Ureter (tissue), 1 donor: ENCODE measurements at places on chromosomes 5 and 9.
A peak's percentile ranks its signal among the peaks of the same experiment; 100 is the strongest.

GRCh38 chr5:65481635-65482295 is at the start of gene ADAMTS6:
Gene ADAMTS6, minus strand, starts transcription at chr5:65481920. Its CDS starts 8,247 bp downstream, at chr5:65473673.
- peak; percentile 91 for DNase-seq

GRCh38 chr5:38921174-38921573 is 75.4 kb downstream of the OSMR start:
- DNase-seq: no peak

DNA sequence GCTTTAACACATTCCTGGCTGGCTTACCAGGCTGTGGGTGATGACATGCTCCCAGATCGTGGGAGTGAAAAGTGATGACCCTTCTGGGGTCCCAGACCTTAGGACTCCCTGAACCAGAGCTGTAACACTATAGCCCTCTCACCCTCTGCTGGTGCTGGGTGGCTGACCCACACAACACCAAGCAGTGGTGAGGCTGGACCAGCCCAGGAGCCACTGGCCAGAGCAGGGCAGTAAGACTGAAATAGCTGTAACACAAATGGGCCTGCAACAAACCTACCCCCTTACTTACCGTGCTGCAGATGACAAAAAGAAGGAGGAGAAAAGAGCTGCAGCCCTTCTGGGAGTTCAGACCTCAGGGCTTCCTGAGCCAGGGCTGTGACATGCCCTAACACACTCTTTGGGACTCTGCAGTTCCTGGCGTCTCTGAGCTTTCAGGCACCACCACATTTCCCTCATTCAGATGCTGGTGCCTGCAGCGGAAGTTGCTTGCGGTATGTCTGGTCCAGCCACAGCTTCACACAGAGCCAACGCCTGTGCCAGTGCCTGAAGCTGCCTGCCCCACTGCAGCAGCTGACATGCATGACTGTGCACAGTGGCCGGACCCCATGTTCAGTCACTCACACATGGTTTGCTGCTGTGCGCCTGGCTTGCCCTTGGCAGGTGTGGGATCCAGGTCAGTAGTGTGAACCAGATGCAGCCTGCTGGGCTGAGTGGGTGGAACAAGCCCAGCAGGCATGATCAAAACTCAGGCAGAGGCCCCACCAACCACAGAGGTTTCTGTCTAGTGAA is 1247.4 kb downstream of the EFNA5 start:
- no peak for DNase-seq

- DNase-seq: no peak
Observed at GRCh38 chr9:111627260-111627963, 3.7 kb upstream of the DNAJC25 start.

- no peak for DNase-seq
Observed at GRCh38 chr5:125612776-125613175, 810.4 kb upstream of the GRAMD2B start.

- no peak for DNase-seq
Observed at GRCh38 chr9:19138084-19138483, 10.8 kb upstream of the PLIN2 start.

GRCh38 chr5:135456238-135457099 is 4.3 kb upstream of the TIFAB start:
- DNase-seq: no peak

- no peak for DNase-seq
Observed at GRCh38 chr5:52827815-52828214, 40.1 kb downstream of the ITGA1 start.

DNA sequence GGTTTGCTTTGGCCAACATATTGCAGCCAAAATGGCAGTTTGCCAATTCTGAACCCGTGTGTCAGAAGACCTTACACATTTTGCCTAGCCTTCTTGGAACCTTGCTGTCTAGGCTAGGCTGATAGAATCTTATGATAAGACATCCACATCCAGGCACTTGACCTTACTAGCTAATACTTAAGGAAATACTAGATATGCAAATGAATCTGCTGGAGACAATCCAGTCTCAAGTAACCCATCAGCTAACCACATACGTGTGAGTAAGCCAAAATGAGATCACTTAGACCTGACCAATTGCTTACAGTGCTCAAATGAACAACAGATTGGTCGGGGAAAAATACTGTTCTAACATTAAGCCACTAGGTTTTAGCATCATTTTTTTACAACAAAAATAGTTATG is 1504.6 kb upstream of the CDH9 start:
- no peak for DNase-seq

GRCh38 chr5:11214864-11215644 is 454.0 kb upstream of the DAP start:
- DNase-seq: no peak

- DNase-seq: no peak
Observed at GRCh38 chr9:6105738-6106137, 90.3 kb upstream of the RANBP6 start.

- peak; percentile 58 for DNase-seq
Observed at GRCh38 chr5:140108093-140109017, 5.6 kb upstream of the PURA start.

DNA sequence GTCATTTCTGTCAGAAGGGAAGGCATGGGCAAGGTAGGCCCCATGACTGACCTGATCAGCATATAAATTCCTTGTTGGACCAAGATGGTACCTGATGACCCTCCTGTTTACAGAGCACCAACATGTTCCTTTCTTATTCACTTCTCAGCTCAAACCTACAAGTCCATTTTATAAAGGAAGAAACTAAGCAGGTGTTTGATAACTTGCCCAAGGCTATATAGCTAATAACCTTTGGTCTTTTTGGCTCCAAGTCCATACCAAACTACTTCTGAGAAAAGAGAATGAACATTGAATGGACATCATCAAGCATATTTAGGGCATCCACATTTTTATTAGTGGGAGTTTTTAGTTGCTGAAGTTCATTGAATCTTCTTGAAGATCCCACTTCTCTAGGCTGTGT is 125.2 kb downstream of the GALNT10 start:
- DNase-seq: no peak

GRCh38 chr5:41212935-41213334 is 397 bp downstream of the C6 start:
- DNase-seq: no peak

- DNase-seq: peak; percentile 34
Observed at GRCh38 chr5:6759401-6759800, 46.2 kb downstream of the TENT4A start.

DNA sequence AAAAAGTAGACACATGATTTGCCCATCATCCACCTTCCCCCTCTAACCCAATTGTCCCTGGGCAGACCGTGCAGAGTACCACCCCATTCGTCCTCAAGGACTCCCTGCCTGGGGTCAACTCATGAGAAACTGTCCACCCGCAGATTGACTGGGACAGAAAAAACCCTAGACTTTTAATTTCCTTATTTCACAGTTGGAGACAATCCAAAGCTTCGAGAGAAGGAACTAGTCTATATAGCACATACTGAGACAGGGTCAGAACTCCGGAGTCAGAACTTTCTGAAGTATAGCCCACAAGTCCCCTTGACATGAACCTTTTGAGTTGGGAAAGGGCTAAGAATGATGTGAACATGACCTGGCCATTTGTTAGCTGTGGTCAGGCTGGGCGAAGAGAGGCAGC is 7.5 kb upstream of the GPX3 start:
- no peak for DNase-seq

DNA sequence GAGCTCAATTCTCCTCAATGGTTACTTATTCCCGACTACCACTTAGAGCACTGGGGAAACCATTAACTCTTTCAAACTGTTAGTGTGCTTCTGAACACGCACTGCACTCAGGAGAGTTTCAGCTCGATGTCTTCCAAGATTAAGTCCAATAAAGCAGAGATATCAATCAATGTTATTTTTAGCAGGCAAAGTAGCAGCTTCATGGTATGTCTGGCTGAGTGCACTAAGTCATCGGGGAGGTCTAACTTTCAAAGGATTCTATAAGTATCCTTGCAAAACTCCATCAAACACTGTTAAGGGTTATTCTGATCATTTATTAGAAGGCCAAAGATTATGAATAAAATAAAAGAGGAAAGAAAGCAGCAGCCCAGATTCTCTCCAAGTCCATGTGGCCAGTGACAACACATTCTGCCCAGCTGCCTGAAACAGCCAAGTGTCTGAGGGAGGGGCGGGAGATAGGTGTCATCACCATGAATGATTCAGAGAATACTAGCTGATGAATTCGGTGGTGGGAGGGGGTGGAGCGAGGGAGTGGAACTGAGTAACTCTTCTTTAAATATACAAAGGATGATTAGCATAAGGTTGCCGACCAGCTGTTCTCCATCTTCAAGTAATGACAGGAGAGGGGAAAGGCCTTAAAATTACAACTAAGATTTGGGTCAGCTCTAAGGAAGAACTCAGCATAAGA is 21.3 kb downstream of the NREP start:
- no peak for DNase-seq

DNA sequence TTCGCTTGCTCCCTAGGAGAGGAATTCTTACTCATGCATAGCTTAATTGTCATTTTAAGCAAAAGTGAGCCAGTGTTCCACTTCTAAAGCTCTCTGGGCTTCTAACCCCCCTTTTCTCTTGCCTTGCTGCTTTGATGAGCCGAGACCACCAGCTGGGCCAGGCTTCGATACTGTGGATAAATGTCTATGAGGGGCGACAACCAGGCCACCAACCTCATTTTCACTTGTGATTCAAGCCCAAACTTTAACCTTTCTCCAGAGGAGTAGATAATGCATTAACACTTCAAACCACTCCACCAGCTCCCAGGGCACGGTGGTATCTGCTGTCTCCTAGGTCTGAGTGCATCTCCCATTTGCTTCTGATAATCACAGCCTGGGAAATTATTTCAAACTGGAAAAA is 205.6 kb downstream of the PSAT1 start:
- DNase-seq: no peak

GRCh38 chr9:80615964-80616363 is 1044.2 kb downstream of the TLE4 start:
- no peak for DNase-seq

DNA sequence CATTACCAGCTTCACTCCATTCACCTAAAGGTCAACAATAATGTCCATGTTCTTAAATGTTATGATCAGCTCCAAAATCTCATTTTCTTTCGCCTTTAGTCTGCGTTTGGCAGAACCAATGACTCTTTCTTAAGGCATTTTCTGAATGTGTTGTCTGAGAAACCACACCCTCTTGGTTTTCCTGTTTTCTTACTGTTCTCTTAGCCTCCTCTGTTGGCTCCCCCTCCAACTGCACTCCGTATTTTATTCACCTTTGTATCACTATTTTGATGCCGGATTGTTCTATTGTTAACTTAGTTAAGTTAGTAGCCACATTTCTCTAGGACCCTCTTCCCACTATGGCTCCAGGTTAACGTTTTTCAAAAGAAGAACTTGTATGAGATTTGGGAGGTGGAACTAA is 185.6 kb downstream of the DMAC1 start:
- DNase-seq: no peak

- DNase-seq: no peak
Observed at GRCh38 chr9:120348951-120349429, 231.0 kb downstream of the CDK5RAP2 start.

- no peak for DNase-seq
Observed at GRCh38 chr5:61820836-61821235, 485.2 kb upstream of the KIF2A start.

- no peak for DNase-seq
Observed at GRCh38 chr5:141846031-141846430, 32.2 kb downstream of the PCDH1 start.

GRCh38 chr9:2771087-2771486 is 53.8 kb downstream of the KCNV2 start:
- no peak for DNase-seq

DNA sequence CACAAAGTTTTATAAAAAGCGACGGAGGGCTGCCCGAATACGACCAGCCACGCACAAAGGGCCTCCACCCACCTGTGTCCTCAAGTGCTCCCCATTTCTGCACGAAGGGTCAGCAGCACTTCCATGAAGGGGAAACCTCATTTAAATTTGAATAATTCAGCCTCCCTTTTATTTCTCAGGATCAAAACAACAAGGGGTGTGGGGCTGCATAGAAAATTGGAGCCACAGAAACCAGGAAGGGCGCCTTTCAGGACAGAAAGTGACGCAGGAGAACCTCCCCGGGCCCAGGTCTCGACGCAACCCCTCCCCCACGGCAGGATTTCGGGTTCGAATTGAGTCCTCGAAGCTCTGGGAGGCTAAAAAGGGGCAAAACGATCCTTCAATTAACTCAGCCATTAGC is 2.1 kb downstream of the NRARP start:
- DNase-seq: no peak

- peak; percentile 50 for DNase-seq
Observed at GRCh38 chr9:2727966-2728613, 10.8 kb downstream of the KCNV2 start.

DNA sequence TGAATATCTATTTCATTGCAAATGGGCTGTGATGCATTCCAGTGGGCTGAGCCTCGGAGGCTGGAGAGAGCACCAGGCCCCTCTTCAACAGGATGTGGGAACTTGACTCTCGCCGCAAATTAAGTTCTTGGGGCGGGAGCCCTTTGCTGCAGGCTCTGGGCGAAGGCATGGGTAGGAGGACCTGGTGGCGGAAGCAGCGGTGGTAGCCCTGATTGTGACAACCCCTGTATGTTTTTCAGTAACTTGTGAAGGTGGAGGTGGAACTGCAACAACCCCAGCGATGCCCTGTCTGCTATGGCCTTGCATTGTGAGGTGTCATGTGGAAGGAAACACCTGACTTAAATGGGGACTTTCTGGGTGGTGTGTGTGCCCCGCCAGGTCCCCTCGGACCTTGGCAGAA is 9.4 kb downstream of the FYB1 start:
- no peak for DNase-seq

- DNase-seq: no peak
Observed at GRCh38 chr5:81187885-81188284, 45.2 kb upstream of the CKMT2 start.

DNA sequence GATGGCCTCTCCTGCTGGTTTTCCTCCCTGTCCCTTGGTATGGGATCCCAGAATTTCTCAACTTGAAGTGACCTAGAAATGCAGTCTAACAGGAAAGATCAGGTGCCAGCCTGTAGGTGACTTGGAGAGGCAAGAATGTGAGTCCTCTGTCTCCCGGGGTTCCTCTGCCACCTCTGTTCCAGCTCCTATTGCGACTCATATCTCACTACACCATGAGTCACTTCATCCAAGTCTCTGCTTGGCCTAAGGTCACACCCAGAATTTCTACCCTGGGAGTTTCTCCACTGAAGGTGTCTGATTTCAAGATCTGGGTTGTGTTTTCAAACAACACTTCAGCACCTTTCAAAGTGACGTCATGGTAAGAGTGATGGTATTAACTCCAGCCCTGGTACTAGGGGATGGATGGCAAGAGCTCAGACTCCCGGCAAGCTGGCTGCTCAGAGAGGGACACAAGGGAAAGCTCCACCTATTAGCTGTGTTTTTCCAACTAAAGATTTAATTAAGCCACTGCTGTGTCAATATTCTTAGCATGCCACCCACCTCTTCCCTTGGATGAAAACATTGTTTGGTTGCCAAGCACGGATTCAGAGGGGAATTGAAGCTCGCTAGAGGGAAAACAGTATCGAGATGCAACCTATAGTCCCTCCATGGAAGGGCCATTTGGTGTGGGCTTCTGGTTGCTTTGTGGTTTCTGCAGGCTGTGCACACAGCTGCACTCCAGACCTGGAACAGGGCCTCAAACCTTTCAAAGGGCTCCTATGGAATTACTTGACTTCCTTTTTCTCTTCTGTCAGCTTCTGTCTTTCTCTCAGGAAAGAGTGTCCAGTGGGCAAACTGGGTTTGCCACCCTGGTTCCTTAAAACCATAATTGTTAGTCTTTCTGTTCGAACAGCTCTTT is 205.7 kb downstream of the GAS1 start:
- DNase-seq: no peak

GRCh38 chr9:126116351-126117157 is 210.1 kb upstream of the MVB12B start:
- peak; percentile 31 for DNase-seq
